ENCODE measurements at places on chromosomes 12 and 14.

GRCh38 chr12:96327346-96327745, 72.9 kb downstream of the CDK17 start:
- DNase-seq, result no peak

- no peak for DNase-seq
Measured at GRCh38 chr12:66713984-66714383, 35.1 kb upstream of the GRIP1 start.

DNA sequence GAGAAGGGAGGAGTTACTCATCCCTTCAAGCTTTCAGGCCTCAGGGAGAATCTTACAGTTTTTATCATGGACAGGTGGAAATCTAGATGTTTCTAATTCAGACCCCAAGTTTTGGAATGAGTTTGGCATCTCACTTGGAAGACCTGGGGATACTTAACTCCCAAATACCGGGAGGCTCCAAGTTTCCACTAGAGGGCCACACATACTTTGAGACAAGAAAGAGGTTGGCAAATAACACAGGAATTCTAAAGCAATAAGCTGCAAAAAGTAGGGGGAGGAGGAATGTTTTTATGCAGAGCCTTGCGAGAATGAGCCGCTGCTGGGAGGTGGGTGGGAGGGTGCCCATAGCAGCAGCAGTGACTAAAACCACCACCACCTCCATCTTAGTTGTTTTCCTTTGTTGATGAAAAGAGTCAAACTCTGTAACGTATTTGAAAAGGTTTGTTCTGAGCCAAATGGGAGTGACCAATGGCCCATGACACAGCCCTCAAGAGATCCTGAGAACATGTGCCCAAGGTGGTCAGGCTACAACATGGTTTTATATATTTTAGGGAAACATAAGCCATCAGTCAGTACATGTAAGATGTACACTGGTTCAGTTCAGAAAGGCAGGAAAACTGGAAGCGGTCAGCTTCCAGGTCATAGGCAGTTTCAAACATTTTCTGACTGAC, 34.2 kb upstream of the RNASE1 start:
- no peak for DNase-seq

DNA sequence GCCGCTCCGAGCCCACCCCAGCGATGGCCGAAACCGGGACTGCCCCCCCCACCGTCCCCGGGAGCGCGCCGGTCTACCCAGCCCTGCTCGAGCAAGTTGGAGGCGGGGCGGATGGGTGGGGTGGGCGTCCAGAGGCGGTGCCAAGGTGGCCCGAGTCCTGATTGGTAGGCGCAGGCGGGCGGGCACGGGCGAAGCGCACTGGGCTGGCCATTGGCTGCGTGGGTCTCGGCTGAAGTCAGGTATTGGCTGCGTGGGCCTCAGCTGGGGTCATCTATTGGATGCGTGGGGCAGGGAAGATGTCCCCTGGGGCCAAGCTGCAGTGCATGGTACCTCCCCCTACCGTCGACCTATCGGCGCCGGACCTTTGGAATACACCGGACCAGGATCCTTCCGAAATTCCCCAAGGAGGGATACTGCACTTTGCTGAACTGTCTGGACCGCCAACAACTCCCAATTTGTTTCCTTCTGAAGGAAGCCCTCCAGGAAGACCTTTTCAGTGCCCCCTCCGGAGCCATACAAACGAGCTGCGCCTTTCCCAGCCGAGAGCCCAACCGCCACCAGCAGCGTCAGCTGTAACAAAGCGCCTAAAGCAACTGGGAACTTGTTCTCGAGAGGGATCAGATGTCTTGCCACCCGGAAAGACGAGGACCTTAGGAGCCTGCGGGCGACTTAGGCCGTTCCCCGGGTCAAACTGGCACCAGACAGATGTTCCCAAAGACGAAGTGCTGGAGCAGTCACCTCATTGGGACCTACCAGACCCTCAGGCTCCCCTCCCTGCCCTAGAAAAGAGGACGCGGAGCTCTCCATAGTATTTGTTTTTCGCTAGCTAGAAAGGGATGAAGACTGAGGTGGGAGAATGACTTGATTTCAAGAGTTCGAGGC, at the start of gene HOMEZ:
HOMEZ (minus strand) TSS at position 113 of the 882 bp plus-strand sequence. CDS start 180 bp downstream, outside the sequence.
- DNase-seq, result peak; percentile 97

DNA sequence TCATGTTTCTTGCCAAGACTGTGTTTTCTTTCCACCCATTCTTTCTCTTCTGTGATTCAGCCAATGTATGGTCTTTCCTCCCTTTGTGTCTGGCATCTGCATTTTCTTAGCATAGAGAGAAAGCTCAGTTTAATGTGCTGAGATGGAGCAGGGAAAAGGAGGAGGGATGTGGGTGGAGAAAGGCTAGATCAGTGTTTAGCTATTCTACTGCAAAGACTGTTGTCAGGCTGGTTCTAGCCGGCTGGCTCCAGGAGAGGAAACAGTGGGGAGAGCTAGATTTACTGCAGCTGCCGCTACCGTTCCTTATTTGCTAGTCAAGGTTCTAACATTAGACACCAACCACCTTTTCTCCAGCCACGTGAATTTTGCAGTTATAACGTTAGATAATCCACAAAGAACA, 5.2 kb upstream of the RIMKLB start:
- DNase-seq, result peak; percentile 96

DNA sequence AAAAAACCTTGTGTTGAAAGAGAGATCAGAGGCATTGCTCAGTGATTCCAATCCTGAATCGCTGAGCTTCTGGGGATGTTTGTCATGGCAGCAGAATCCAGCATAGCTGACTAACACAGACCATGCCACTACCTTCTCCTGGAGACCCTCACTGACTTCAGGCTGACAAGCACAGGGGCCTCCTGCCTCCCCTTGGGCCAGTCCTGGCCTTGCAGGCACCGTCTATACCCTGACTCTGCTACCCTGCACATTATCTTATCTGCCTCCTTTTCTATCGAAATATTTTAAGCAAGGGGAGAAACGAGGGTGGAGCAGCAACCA, 139.8 kb downstream of the KIF26A start:
- no peak for DNase-seq

- DNase-seq, result peak; percentile 97
Measured at GRCh38 chr12:14948672-14949071, 10.3 kb upstream of the ERP27 start.

GRCh38 chr14:50123062-50123461, 6.7 kb upstream of the VCPKMT start:
- no peak for DNase-seq

- no peak for DNase-seq
Measured at GRCh38 chr12:80769553-80770140, 52.9 kb downstream of the MYF5 start.

- DNase-seq, result no peak
Measured at GRCh38 chr12:19428246-19428645, 11.0 kb upstream of the AEBP2 start.

DNA sequence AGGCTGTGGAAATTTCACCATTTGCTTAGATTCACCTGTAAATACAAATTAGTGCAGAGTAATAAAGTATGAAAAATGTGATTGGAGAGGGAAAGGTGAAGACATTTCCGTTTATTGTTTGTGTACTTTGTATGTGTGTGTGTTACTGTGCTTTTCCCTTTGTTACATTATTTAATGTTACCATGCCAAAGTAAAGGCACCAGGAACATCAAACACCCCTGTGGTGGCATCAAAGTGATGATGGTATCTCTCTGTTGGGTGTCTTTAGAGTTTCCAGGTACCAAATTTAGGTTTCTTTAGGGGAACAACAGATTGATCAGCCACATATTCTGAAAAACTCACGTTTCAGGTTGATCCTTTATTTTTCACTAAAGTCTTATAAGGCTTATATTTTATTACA, 189.0 kb upstream of the FBXO33 start:
- DNase-seq, result no peak

GRCh38 chr12:18898470-18898869, 160.6 kb downstream of the CAPZA3 start:
- DNase-seq, result no peak

DNA sequence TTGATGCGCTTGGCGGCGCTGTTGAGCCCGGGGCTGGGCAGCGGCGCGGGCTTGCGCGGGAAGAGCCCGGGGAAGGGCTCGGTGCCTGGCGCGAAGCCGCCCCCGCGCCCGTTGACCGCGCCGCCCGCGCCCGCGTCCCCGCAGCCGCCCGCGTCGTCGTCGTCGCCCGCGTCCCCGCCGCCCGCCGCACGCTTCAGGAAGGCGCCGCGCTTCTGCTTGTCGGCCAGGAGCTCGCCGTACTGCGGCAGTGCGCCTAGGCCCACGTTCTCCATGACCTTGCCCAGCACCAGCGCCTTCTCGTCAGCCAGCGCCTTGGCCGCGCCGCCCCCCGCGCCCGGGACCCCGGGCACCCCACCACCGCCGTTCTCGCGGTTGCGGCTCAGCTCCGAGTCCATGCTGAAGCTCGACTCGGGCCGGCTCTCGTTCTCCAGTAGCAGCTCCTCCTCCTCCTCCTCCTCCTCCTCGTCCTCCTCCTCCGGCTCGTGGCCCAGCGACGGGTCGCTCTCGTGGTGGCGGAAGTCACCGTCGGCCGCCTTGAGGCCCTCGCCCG, 97.2 kb downstream of the BCL11B start:
- DNase-seq, result no peak

DNA sequence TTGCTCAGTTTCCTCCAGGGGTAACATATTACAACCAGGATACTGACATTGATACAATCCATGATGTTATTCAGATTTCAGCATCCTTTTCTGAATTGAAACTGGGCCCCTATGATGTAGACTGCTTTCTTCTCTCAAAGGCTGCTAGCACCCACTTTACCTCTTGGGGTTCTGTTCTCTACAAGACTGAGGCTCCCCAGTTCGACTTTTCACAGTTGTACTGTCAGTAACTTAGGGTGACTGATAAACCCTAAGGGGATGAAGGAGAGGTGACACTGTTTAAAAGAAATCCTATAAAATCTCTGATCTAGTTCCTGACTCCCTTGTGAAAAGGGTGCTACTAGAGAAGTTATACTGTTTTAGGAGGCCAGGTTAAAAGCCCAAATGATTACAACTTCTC, 818 bp downstream of the VPS33A start:
- no peak for DNase-seq

GRCh38 chr12:4421590-4422031, 24.0 kb downstream of the FGF6 start:
- DNase-seq, result peak; percentile 99

GRCh38 chr14:76456891-76457586, 81.1 kb downstream of the ESRRB start:
- DNase-seq, result no peak

DNA sequence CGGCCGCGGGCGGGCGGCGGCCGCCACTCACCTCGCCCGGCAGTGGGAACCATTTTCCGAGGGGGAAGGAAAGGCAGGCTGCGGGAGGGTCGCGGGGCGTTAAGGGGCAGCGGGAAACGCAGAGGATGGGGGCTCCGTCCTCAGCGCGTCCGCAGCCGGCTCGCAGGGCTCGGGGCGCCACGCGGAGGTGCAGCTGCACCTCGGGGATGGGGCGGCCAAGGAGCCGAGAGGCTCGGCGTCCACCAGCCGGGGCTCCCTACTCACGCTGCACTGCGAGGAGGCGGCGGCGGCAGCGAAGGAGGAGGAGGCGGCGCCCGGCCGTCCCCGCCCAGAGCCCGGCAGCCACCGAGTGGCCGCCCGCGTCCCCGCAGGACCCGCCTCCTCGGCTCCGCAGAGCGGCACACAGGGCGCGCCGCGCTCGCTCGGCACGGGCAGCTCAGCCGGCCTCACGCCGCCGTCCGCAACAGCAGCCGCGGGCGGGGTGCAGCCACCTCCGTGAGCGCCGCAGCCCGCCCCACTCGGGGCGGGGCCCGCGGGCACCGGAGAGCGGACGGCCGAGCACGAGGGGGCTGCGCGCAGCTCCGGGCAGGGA, at the start of gene ATP2B1:
ATP2B1 (minus strand) TSS at position 274 of the 592 bp plus-strand sequence. CDS start 52,952 bp downstream, outside the sequence.
- peak; percentile 98 for DNase-seq

GRCh38 chr12:29726741-29727348, 56.9 kb downstream of the TMTC1 start:
- no peak for DNase-seq

GRCh38 chr14:77141214-77142004, at the start of gene ZDHHC22:
Gene ZDHHC22 (minus strand): TSS chr14:77141791. CDS start chr14:77139738, 2,053 bp downstream.
- DNase-seq, result peak; percentile 59

DNA sequence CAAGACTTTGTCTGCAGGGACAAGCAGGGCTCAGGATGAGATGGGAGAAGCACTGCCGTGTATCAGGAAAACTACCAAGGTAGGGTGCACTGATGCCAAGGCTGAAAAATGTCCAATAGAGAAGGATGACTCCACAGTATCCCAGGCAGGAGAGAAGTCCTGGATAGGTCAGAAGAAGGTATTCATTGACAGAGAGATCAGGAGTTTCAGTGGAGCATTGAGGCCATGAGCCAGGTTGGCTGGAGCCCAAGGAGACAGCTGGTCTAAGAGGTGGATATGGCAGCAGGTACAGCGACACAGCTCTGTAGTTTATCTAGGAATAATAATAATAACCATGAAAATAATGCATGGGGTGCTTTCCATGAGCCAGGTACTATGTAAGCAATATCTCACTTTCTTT, 180.9 kb downstream of the EXOC5 start:
- no peak for DNase-seq

DNA sequence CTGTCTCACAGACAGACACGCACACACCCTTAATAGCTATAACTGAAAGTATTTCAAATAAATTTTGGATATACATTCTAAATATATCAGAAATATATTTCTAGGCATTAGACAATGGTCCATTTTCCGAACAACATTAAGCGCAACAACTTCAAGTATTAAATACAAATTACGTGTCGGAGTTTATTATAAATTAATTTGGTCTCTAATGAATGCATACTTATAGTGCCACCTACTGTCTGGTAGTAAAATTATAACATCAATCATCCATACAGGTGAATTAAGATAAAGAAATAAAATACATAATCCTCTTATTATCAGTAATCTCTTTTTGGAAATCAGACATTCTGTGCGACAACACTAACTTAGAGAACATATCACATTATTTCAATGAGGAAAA, 27.2 kb upstream of the CMAS start:
- DNase-seq, result peak; percentile 64

DNA sequence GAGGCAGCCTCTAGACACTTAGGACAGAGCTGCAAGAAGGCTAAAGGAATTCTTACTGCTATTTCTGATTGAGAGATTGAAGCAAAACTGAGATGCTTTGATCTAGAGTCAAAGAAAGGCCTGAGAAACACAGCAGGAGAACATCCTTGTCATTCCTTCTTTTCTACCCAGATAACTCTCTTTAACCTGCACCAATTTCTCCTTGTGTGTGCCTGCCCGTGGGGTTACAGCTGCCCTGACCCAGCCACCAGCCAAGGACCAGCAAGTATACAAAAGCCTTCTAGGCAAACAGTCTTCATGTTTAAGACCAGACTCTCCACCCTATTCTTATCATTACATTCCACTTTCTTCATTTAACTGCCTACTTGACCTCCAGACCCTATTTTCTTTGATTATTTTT, 81.7 kb upstream of the PRB2 start:
- DNase-seq, result no peak

GRCh38 chr12:111775205-111776193, 8.8 kb downstream of the ALDH2 start:
- no peak for DNase-seq

Data from DMS53 (cell line).